ENCODE measurements at places on chromosomes 5 and 9. TPM values are rescaled to one million over a fixed set of nuclear protein-coding genes. Genes with fewer than 3 reads are reported as not detected.

NPM1 gene
- 3,443 TPM for total RNA-seq

PFN3 gene
- not detected for total RNA-seq

BTNL3 gene
- total RNA-seq: not detected

C9 gene
- total RNA-seq: not detected

CER1 gene
- total RNA-seq: not detected

ACOT12 gene
- 0.08 TPM for total RNA-seq

ZDHHC11B gene
- total RNA-seq: 1.4 TPM

JAKMIP2 gene
- total RNA-seq: not detected

FBP2 gene
- total RNA-seq: not detected

BAAT gene
- total RNA-seq: 0.56 TPM

INSYN2B gene
- 0.16 TPM for total RNA-seq

ZNF354C gene
- 0.61 TPM for total RNA-seq

ZFAND5 gene
- total RNA-seq: 334 TPM

ARL10 gene
- 0.97 TPM for total RNA-seq

KIF4B gene
- 0.02 TPM for total RNA-seq

DMRT2 gene
- not detected for total RNA-seq

AUH gene
- total RNA-seq: 10.4 TPM

PCDHGA6 gene
- total RNA-seq: 0.12 TPM

IQGAP2 gene
- total RNA-seq: 1.9 TPM

FOXD4 gene
- 0.34 TPM for total RNA-seq

HDAC3 gene
- 48.3 TPM for total RNA-seq

SLC28A3 gene
- 0.02 TPM for total RNA-seq

IPPK gene
- 13.3 TPM for total RNA-seq

S1PR3 gene
- total RNA-seq: 103 TPM

TPPP gene
- total RNA-seq: 5.4 TPM

DMRT3 gene
- not detected for total RNA-seq

All from A549 treated with dexamethasone at 1 μM for 4 hours (cell line).